ENCODE measurements at places on chromosomes 5 and 9.
A peak's percentile ranks its signal among the peaks of the same experiment; 100 is the strongest.

DNA sequence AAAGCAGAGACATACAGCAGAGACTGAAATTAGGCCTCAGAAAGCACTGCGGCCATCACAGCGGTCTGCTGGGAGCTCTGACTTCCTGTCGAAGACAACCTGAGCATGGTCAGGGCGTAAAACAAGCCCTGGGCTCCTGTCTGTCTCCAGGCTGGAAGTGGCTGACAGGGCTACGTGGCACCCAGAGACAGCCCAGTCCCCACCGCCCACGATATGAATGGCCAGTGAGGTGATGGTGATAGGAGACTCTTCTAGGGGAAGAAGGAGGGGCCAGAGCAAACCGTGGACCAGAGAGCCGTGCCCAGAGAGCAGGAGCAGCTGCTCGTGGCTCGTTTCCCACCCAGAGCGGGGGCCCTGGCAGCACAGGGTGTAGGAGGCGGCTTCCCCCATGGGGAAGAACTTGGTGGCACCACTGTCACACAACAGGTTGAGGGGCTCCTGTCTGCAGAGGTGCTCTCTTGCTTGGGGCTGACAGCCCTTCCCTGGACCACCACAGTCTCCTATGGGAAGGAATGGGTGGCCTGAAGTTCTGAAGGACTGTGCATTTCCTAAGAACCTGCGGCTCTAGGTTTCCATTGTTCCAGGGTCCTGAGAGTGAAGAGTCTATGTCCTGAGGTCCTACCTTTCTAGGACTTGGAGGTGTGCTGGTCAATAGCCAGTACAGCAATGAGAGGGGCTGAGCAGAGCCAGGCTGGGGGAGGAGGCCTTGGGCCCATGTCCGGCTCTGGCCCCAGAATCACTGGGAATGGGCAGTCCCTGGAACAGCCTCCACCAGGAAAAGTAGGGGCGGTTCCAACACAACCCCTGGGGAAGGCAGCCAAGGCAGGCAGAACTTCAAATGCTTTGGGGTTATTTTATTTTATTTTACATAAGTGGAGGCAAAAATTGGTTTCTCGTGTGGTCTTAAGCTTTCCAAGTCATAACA lies 56.4 kb downstream of the BARX1 start:
- no peak for DNase-seq

- no peak for DNase-seq
Observed at GRCh38 chr5:134038138-134038537, 33.4 kb upstream of the VDAC1 start.

DNA sequence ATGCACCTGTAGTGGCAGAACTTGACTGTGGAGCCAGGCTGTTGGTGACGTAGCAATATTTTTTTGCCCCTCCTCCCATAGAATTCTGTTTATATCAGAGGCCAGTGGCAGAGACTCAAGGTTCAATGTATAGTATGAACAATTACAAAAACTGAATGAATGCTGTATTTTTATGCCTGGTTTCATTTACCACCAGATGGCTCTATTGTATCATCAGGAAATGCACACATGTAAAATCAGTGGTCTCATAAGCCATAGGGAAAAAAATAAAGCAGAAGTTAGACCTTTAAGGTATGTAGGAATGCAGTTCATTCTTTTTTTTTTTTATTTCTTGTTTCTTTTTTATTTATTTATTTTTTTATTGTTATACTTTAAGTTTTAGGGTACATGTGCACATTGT lies 43.6 kb downstream of the CCDC192 start:
- DNase-seq, result peak; percentile 75

DNA sequence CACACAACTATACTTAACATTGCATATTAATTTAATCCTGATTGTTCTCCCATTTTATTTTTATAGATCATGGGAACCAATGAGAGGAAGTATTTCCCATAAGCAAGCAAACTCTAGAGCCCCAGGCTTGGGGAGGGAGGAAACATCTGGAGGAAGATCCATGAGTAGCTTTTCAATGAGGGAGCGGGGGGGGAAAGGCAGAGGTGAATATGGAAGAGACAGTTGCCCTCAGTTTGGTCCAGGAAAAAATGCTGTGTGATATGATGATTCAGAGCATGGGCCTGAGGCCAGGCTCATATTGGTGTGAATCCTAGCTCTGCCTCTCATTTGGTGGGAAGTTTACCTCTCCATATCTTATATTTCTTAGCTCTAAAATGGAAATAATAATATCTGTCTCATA lies 42.2 kb upstream of the ALDOB start:
- no peak for DNase-seq

- DNase-seq, result no peak
Observed at GRCh38 chr5:2666081-2666480, 85.4 kb downstream of the IRX2 start.

GRCh38 chr9:84251921-84252320 lies 88.6 kb downstream of the SLC28A3 start:
- DNase-seq, result no peak

Data from common myeloid progenitor, CD34-positive (primary cell).